B cell (primary cell): ENCODE measurements at places on chromosomes 3 and 15. TPM values are rescaled to one million over a fixed set of nuclear protein-coding genes. Genes with fewer than 3 reads are reported as not detected.

CXCR6 gene
- polyA plus RNA-seq: not detected in 2 replicates

FBXO45 gene
- polyA plus RNA-seq: 0.98 and 1.4 TPM in 2 replicates

CCDC39 gene
- not detected in 2 replicates for polyA plus RNA-seq

ROBO2 gene
- not detected in 2 replicates for polyA plus RNA-seq

LRRIQ4 gene
- polyA plus RNA-seq: 0.04 TPM in 1 of 2 replicates, not detected in the other

KNSTRN gene
- 4.0 and 4.3 TPM in 2 replicates for polyA plus RNA-seq

HTR3E gene
- not detected in 2 replicates for polyA plus RNA-seq

TMEM40 gene
- 0.33 and 31.0 TPM in 2 replicates for polyA plus RNA-seq

PIGBOS1 gene
- 15.4 and 26.0 TPM in 2 replicates for polyA plus RNA-seq

FSTL1 gene
- polyA plus RNA-seq: 0.15 TPM in 1 of 2 replicates, not detected in the other

SST gene
- not detected in 2 replicates for polyA plus RNA-seq

IL5RA gene
- polyA plus RNA-seq: 0.43 and 2.6 TPM in 2 replicates

FETUB gene
- not detected in 2 replicates for polyA plus RNA-seq

CSPG5 gene
- polyA plus RNA-seq: 0.04 and 0.06 TPM in 2 replicates

AADAC gene
- polyA plus RNA-seq: not detected in 2 replicates

TUSC2 gene
- polyA plus RNA-seq: 24.0 and 29.3 TPM in 2 replicates

PRSS50 gene
- polyA plus RNA-seq: 0.04 and 0.09 TPM in 2 replicates

TMEM62 gene
- polyA plus RNA-seq: 18.6 and 24.4 TPM in 2 replicates

TIGIT gene
- 1.3 and 2.5 TPM in 2 replicates for polyA plus RNA-seq

KIF7 gene
- not detected in 2 replicates for polyA plus RNA-seq

SCN11A gene
- 0.07 and 0.14 TPM in 2 replicates for polyA plus RNA-seq

SUCLG2 gene
- polyA plus RNA-seq: 9.1 and 11.6 TPM in 2 replicates

NEIL1 gene
- polyA plus RNA-seq: 103 and 220 TPM in 2 replicates

GOLGA6A gene
- 0.31 TPM in 1 of 2 replicates, not detected in the other for polyA plus RNA-seq

CLCN2 gene
- 6.1 and 6.2 TPM in 2 replicates for polyA plus RNA-seq

IFT122 gene
- 14.0 and 15.9 TPM in 2 replicates for polyA plus RNA-seq
